NCI-H1048 (cell line): ENCODE measurements at places on chromosomes 13 and 19.

GRCh38 chr19:29016926-29017760, 195.8 kb downstream of the UQCRFS1 start:
- no peak for DNase-seq

DNA sequence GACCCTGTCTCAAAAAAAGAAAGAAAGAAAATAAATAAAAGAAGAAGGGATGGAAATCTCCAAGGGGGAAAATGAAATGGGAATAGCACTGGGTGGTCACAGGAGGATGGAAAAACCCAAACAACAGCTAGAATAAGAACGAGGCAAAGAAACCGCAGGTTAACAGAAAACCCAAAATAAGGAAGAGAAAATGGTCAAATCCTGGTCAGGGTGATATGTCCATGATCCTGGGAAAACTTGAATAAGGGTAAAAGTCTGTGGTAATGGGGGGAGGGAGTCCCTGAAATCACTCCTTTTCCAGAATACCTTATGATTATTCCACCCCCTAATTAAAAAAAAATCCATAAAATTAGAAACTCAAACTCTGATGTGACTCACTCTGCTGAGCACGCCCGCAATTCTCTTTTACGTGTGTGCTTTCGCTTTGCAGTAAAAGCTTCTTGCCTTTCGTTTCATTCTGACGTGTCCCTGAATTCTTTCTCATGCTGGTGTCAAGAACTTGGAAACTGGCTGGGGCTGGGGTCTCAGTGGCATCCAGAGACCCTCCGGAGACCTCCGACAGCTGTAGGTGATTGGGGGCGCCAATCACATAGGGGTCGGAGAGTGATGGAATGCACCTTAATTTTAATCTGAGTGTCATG, 4.3 kb upstream of the NAXD start:
- no peak for DNase-seq

- no peak for DNase-seq
Observed at GRCh38 chr13:19150712-19151228, 30.9 kb downstream of the TUBA3C start.

DNA sequence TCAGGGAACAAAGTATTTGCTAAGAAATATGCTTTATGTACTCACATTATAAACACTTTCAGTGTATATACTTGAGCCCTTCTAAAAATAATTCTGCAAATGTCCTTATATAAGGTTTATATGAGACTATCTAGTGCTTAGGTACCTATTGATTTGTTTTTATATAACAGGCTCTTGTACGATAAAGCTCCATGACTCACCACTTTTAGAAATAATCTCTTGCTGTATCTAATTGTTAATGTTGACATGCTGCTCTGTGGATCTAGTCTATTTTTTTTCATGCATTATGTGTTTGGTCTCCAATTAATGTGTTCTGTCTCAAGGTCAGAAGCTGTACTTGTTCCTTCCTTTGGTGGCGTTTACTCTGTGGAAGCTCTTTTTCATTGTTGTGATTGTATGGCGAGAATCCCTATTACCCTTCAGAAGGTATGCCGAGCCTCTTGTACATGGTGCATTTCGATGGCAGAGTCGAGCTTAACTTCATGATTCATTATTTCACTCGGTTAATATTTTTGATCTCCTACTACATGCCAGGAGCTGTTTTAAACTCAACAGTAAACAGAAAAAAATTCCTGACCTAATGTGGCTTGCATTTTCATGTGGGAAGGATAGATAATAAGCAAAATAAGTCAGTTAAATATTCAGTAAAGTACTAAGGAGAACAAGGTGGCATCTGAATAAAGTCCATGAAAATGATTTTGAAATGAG, 361.6 kb downstream of the COG6 start:
- DNase-seq = no peak

DNA sequence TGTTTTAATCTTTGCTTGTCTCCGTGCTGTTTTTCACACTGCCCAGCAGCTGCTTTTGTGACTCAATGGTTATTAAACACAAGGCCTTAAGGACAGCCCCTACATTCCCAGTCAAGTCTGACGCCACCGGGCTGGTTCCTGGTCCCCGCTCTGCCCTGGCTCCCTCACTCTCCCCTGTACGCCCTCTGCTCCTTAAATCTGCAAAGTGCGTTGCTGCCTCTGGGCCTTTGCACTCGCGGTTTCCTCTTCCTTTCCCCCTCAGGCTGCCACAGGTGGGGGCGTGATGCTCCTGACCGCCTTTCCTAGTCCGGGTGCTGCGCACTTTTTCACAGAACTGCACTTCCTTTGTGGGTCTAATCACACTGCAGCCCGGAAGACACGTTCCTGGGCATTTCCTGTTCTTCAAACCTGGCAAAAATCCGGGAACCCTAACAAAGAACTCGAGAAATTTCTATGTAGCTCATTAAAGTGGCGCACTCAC, 25.6 kb downstream of the NOSIP start:
- DNase-seq = no peak

GRCh38 chr13:98944336-98944735, 33.5 kb downstream of the DOCK9 start:
- no peak for DNase-seq

GRCh38 chr19:49059053-49059452, 1.5 kb upstream of the CGB7 start:
- DNase-seq = no peak

DNA sequence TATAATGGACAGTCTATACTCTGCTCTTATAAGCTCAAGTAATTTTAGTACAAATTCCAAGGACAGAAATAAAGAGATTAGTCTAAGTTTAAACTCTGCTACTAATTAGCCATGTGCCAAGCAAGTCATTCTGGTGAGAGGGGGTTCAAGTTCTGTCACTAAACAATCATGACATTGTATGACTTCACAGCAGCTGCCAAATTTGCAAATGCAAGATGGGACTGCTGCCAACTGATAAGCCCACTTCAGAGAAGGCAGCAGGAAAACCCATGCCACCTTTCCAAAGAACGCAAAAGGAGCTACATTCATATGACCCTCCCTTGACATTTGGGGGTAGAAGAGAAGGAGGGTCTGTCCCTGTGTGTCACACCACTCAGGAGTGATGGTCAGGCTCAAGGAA, 60.7 kb upstream of the RFXAP start:
- peak; percentile 66 for DNase-seq

GRCh38 chr13:27132538-27132937, 39.1 kb downstream of the USP12 start:
- no peak for DNase-seq

DNA sequence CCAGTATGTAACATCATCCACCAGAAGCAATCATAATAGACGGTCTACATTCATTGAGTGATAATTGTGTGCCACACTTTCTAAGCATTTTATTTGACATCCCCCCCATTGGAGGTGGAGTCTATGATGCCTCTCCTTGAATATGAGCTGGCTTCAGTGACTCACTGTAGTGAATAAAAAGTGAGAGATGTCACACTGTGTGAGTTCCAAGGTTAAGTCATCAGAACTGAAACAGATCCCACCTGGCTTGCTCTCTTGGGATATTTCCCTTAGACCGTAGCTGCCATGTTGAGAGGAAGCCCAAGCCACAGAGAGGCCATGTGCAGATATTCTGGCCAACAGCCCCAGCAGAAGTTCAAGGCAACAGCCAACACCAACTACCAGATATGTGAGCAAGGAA, 12.6 kb downstream of the RTBDN start:
- no peak for DNase-seq

DNA sequence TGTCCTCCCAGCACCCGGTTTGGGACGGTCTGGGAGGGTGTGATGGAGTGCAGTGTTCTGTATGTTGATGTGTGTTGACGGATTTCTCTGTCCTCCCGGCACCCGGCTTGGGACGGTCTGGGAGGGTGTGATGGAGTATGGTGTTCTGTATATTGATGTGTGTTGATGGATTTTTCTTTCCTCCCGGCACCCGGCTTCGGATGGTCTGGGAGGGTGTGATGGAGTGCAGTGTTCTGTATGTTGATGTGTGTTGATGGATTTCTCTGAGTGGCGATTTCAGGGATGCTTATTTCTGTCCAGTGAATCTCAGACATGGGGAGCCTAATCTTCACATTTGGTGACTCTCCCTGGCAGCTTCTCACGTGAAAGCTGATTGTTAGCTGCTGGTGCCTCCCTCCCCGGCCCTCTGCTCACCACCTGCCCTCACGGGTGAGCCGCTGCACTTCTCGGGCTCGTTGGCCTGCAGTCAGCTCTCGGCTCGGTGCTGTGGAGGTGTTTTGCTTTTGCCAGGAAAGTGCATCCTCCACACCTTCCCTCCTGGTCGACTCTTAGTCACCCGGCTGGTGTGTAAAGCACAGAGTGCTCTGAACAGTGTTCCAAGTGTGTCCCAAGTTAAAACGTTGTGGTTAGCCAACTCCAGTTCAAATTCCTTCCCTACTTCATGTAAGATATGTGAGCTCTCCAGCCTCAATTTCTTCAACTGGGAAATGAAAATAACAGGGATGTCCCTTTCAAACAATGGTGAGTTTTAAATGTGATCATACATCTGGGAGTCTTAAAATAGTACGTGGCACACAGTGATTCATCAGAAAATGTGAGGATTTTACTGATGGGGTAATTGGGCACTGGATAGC, 54.6 kb downstream of the ATP11A start:
- DNase-seq = no peak

- DNase-seq = no peak
Observed at GRCh38 chr19:40006273-40006691, 9.4 kb downstream of the ZNF546 start.

GRCh38 chr13:93409816-93410215, 183.2 kb downstream of the GPC6 start:
- no peak for DNase-seq

GRCh38 chr19:2194513-2195078, 30.9 kb downstream of the DOT1L start:
- no peak for DNase-seq

DNA sequence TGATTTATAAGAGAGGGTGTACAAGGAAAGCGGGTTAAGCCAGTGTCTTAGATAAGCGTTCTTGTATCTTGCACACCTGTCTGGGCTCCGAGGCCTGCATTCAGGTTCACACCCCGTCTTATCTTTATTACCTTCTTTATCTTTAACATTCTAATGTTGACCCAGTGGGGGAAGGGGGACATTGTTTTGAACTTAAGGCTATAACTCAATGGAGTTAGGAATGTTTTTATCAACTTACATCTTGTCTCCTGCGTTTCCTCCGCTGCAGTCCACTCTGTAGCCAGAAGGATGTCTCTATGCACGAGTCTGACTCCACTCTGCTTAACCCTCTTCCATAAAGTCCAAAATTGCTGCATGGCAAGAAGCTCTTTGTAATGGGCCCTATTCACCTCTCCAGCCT, 71.2 kb downstream of the FGF9 start:
- DNase-seq = no peak

- DNase-seq = no peak
Observed at GRCh38 chr19:33705860-33706259, 84.1 kb downstream of the CHST8 start.

GRCh38 chr13:94063096-94063495, 416.4 kb downstream of the DCT start:
- no peak for DNase-seq

DNA sequence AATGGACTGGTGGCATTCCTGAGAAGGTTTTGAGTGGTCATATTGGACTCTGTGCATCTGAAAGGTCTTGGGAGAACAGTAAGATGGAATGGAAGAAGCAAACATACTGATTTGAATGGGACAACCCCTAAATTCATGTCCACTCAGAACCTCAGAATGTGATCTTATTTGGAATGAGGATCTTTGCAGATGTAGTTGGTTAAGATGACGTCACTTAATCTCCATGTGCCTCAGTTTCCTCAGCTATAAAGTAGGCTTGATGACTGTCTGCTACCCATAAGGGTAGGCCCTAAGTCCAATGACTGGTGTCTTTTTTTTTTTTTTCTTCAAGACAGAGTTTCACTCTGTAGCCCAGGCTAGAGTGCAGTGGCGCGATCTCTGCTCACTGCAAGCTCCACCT, 71.1 kb upstream of the SOX21 start:
- no peak for DNase-seq

GRCh38 chr13:103514619-103515018, 448.4 kb upstream of the SLC10A2 start:
- no peak for DNase-seq

DNA sequence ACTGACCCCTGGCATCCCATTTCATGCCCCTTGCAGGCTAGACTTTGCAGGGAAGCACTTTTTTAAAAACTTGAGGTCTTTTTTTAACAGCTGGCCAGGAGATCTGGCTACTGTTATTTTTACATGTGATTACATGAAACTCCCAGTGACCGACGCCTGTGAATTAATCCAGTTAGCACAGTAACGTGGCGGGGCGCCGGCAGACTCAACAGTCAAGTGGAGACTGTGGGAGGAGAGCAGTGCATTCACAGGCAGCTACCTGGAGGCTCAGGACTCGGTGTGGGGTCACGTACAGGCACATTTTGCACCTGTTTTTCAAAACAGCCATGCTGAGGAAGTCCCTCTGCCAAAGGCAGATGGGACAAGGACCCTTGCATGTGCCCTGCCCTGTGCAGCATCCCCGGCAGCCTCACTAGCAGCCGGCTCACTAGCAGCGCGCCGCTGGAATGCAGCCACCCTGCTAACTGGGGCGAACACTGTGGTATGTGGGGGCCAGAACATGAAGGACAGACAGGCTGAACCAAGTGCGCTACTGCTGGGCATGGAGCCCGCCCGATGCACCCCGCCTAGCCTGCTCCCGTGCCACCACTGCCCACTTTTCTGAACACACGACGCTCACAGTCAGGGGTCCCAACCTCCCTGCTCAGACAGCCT, 18.7 kb downstream of the CAPS start:
- no peak for DNase-seq

DNA sequence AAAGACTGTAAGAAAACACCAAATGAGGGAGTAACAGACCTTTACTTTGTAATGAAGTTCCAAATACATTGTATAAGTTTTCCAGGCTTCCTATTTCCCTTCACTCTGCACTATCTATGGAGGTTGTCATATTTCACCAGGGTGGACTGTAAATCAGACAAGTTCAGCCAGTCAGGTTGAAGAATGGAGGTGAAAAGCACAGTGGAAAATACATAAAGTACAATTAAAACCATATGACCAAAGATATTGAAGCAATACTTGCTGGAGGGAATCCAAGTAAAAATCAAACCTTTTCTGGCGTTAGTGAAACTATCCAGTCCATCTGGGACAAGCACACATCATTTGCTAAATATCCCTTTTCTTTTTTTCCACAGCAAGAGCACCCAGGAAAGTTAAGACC, 3.2 kb downstream of the LHFPL6 start:
- DNase-seq = no peak

DNA sequence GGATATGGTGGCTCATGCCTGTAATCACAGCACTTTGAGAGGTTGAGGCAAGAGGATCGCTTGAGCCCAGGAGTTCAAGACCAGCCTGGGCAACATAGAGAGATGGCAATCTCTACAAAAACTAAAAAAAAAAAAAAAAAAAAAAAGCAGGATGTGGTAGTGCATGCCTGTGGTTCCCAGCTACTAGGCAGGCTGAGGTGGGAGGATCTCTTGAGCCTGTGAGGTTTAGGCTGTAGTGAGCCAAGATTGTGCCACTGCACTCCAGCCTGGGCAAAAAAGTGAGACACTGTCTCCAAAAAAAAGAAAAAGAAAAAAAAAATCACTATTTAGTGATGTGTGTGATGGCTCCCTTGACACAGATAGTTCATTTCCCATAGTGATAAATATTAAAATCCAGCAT, 365.0 kb upstream of the NBEA start:
- DNase-seq = no peak
